SJCRH30 (cell line): ENCODE measurements at places on chromosomes 2 and 18.

- DNase-seq, result no peak
Observed at GRCh38 chr2:170141865-170142264, 36.1 kb upstream of the MYO3B start.

DNA sequence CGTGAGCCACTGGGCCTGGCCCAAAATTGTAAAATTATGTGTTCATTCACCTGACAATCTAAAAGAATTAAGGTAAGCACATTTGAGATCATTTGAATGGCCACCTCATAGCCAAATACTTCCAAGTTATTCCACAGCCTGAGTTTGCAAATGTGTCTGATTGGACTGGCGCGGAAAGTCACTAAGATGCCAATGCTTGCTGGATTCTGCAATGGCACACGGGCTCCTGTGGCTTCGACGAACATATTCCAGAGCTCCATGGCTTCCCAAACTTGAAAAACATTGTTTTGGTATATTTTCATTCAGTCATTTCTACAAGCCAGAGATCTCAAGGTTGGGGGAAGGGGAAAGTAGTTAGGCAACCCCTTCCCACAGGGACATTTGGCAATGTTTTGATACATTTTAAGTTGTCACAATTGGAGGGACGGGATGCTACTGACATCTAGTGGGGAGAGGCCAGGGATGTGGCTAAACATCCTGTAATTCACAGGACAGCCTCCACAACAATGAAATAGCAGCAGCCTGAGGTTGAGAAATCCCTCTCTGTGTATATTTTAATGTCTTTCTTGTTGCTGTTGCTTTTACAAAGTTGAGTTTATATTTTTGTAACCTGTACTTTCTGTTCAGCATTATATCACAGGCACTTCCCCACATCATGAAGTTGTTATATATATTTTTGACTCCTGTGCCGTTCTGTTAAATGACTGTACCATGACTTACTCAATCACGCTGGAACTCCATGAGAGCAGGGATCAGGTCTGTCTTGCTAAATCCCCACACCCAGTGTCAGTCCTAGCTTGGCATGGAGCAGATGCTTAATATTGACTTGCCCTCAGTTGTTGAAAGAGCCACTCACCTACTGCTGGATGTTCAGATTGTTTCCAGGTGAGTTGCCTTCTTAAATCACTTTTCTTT, 56.9 kb downstream of the COL4A4 start:
- DNase-seq, result peak; percentile 59

- no peak for DNase-seq
Observed at GRCh38 chr2:21451403-21451802, 327.6 kb downstream of the TDRD15 start.

DNA sequence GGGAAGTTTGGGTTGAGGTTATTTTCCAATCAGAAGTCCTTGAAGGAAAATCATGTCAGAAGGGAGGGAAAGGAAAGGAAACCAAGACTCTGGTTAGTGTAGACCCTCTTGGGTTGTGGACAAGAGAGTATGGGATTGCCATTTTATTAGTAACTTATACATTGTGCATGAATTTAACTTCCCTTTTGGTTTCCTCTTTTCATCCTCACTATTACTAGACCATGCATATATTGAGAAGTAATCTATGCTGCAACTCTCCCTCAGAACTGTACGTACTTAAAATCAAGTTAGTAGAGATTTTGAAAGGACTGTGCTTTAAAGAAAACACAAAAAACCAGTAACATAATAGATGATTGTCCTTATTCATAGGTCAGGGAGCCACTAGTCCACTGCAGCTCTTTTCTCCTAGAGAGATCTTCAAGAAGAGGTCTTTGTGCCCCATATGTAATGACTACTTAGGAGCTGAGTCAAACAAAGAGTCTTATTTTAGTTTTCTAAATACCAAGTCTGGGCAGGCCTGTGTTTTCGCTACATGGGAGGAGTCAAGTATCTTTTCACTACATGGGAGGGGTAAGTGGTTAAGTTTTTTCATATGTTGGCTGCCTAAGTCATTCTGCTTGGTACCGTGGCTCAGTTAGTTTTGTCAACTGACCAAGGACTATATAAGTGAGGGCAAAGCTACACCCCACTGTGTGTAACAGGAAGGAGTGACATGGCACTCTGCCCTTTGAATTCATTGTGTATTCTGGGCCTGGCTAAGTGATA, 25.2 kb upstream of the FAM117B start:
- no peak for DNase-seq

- DNase-seq, result no peak
Observed at GRCh38 chr18:26336572-26336971, 110.3 kb downstream of the TAF4B start.
